Umbilical cord (tissue), 2 donors: ENCODE measurements at places on chromosomes 7 and 10. TPM values are rescaled to one million over a fixed set of nuclear protein-coding genes. Genes with fewer than 3 reads are reported as not detected.

Gene GLI3
- 17.1 TPM for total RNA-seq

Gene NYAP1
- total RNA-seq, result 3.6 TPM

Gene TAS2R5
- 0.72 TPM for total RNA-seq

Gene WDR86
- 34.7 TPM for total RNA-seq

Gene SEC61G
- total RNA-seq, result 341 TPM

Gene MACC1
- 3.1 TPM for total RNA-seq

Gene ACSM6
- total RNA-seq, result 0.96 TPM

Gene NUTM2E
- total RNA-seq, result 1.4 TPM

Gene TWIST1
- total RNA-seq, result 51.5 TPM

Gene FOXP2
- total RNA-seq, result 13.0 TPM

Gene AKR1C8
- total RNA-seq, result 2.9 TPM

Gene FBXL13
- 5.3 TPM for total RNA-seq

Gene MGAM2
- 2.9 TPM for total RNA-seq

Gene NPFFR1
- 1.2 TPM for total RNA-seq

Gene SLC29A3
- 1.2 TPM for total RNA-seq

Gene POLR3A
- 18.3 TPM for total RNA-seq

Gene KNDC1
- total RNA-seq, result 4.8 TPM

Gene TRAPPC14
- 2.6 TPM for total RNA-seq

Gene UCMA
- total RNA-seq, result 3.9 TPM

Gene MRLN
- total RNA-seq, result 16.9 TPM

Gene HMX2
- total RNA-seq, result not detected

Gene TPST1
- 88.1 TPM for total RNA-seq

Gene SPACDR
- total RNA-seq, result not detected

Gene UNCX
- total RNA-seq, result not detected

Gene PDE1C
- 25.8 TPM for total RNA-seq

Gene CRHR2
- 0.72 TPM for total RNA-seq

Gene ADAMTS14
- total RNA-seq, result 2.9 TPM

Gene COL28A1
- total RNA-seq, result not detected

Gene NUTM2D
- total RNA-seq, result 1.7 TPM

Gene COA1
- total RNA-seq, result 64.8 TPM

Gene PPP1R9A
- 10.4 TPM for total RNA-seq

Gene GNAI1
- 99.2 TPM for total RNA-seq

Gene SPDYE8
- 0.48 TPM for total RNA-seq

Gene TMEM273
- total RNA-seq, result 1.4 TPM

Gene COL17A1
- total RNA-seq, result 175 TPM

Gene TMEM140
- 3.1 TPM for total RNA-seq

Gene ELN
- total RNA-seq, result 583 TPM

Gene GPR37
- total RNA-seq, result 1.2 TPM

Gene CALHM1
- total RNA-seq, result 0.48 TPM

Gene ZEB1
- total RNA-seq, result 227 TPM

Gene C10orf67
- 7.7 TPM for total RNA-seq

Gene AKR1E2
- total RNA-seq, result 59.0 TPM

Gene SCART1
- total RNA-seq, result 2.9 TPM

Gene DEPP1
- 11.6 TPM for total RNA-seq

Gene FGFR2
- 204 TPM for total RNA-seq

Gene ITIH2
- total RNA-seq, result not detected

Gene HOGA1
- total RNA-seq, result 5.1 TPM

Gene ELOVL3
- total RNA-seq, result not detected

Gene FAM25A
- not detected for total RNA-seq

Gene FANK1
- 4.3 TPM for total RNA-seq
